ENCODE measurements at places on chromosomes 2 and 18.

DNA sequence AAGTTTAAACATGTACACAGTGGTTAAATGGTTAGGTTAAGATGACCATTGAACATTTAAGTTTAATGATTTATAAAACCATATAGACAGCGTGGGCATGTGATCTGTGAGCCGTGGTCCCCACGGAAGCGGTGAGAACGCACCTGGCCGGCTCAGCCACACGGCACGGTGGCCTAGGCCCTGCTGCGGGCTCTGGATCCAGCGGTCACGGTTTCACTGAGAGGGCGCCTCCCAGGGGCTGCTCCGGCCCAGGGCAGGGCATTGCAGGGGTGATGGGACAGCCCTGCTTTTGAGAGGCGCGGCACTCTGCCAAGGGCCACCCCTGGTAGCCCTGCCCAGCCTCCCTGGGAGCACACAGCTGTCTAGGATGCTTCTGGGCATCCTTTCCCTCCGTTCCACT, 124.9 kb downstream of the RGPD3 start:
- no peak for DNase-seq

- no peak for DNase-seq
Measured at GRCh38 chr2:233974530-233975071, 57.4 kb downstream of the TRPM8 start.

- no peak for DNase-seq
Measured at GRCh38 chr2:30455114-30455738, 8.2 kb downstream of the LCLAT1 start.

DNA sequence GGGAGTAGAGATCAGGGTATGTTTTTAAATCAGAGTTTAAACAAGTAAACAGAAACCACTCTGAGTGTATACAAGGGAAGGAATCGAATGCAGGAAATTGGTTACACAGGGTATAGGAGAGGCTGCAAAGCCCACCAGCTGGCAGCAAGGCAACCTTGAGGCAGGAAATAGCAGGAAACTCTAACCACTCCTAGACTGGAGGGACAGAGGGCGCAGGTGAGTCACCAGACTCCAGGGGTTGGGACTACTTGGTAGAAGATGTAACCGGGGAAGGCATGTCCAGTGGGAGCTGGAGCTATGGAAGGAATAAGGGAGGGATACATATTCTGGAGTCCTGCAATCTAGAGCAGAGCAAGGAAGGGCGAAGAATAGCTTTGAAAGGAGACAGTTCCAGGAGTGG, 152.3 kb downstream of the MEIS1 start:
- DNase-seq: no peak

- DNase-seq: no peak
Measured at GRCh38 chr2:200318940-200319435, 12.5 kb downstream of the SPATS2L start.

GRCh38 chr2:105836341-105836740, 91.6 kb downstream of the NCK2 start:
- no peak for DNase-seq

GRCh38 chr2:97736608-97737330, 23.4 kb downstream of the ZAP70 start:
- no peak for DNase-seq

DNA sequence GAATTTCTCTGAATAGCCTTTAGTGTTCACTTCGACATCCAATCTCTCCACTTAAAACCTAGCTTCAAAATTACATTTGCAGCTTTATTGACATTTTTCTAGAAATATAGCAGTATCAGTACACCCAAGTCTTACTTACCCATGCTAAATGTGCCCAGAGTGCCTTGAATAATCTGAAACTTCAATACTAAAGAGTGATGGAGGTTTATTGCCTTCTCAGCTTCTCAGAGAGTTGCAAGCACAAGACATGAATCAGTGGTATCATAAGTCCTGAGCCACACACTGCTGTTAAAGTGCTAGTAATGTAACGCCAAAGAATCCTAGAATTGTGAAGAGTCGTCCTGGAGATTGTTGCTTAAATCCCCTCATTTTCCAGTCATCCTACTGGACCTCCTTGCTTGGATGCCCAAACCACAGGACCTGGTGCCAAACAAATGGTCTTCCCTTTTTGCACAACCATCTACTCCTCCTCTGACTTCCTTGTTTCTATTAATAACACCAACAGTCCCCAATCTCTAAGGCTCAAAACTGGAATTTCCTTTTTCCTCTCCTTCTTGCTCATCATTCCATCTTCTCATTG, 83.2 kb upstream of the SPATS2L start:
- DNase-seq: no peak

DNA sequence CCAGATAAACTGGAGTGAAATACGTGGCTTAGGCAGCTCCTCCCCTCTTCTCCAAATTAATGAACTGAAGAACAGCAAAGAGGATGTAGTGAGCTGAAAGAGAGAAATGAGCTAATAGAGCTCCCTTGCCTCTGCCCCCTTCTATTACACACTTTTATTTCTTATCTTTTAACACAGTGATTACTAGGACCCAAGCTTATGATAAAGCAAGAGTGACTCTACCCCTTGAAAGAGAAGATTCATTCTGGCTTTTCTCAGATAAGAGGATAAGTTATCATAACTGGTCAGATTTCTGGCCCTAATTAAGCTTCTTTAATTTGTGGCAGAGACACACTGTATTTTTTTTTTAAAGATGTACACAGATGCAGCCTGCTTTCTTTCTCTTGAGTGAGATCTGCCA, 102.2 kb downstream of the MSTN start:
- DNase-seq: no peak

- no peak for DNase-seq
Measured at GRCh38 chr2:9274701-9275343, 68.2 kb downstream of the ASAP2 start.

- DNase-seq: no peak
Measured at GRCh38 chr2:60629305-60629662, 75.8 kb upstream of the BCL11A start.

DNA sequence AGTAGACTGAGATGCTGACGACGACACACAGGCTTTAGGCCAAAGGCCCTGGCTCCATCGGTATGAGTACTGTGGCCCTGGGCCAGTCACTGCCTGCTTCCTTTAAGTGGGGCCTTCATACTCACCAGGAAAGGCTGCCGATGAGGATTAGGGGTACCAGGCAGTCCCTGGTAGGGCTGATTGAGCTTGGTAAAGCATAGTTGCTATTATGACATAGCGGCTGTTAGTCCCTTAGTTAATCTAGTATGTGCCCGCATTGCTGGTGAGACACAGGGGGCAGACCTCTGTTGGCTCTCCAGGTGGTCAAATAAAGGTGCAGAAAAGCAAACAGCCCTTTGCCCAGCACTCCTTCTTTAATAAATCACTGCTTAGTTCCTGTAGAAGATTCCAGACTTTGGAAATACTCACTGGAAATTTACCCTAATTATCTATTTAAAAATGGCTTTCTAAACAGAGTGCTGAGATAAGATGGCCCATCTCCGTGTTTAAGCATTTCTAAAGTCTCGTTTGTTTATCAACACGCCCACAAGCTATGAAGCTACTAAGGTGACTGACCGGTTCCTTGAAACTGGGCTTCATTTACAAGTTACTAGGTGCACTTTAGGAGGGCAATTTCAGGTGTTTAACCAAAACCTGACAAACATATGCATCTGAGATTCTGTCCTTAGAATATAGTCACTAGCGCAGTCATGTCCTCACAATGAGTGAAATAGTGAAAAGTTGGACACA, 8.7 kb upstream of the BIN1 start:
- DNase-seq: no peak

- no peak for DNase-seq
Measured at GRCh38 chr2:181318504-181319280, 138.5 kb upstream of the ITGA4 start.

DNA sequence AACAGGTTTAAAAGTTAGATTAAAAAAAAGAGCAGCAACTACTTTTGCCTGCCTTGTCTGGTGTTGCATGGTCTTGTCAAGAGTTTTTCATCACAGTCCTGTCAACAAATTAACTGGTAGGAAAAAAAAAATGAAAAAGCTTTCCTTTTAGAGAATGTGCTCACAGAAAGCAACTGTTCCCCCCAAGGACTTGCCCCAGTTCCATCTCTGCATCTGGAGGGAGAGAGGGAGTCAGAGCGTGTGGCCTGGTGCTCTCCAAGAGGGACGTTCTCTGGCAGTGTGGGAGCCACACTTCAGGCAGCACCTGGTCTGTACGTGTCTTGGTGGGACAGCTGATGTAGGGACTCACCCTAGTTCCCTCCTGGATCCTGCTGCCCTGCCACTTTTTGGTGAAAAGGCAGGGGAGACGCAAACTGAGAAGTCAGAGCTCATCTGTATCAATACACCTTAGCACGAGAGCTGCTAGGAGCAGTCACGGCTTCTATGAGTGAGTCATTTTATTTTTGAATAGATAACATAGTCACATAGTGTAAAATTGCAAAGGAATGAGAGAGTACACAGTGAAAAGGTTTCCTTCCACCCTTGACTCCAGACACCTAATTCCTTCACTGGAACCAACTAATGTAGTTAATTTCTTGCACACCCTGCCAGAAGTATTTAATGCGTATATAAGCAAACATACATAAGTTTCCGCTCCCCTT, 172.5 kb upstream of the MGAT5 start:
- DNase-seq: no peak

DNA sequence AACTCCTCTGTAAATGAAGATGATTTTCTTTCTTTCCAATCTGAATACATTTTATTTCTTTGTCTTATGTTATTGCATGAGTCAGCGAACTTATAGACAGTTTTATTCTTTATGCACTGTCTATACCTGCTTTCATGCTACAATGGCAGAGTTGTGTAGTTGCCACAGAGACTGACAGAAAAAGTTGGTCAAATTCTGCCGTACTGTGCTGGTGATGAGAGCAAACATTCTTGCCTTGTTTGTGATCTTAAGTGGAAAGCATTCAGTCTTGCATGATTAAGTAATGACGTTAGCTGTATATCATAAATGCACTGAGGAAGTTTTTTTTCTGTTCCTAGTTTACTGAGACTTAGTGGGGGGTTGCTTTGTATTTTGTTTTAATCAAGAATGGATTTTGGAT, 32.9 kb downstream of the ZC3H15 start:
- DNase-seq: no peak

GRCh38 chr2:60296219-60296955, 257.1 kb downstream of the BCL11A start:
- no peak for DNase-seq

GRCh38 chr18:62814132-62814759, 98.9 kb downstream of the PHLPP1 start:
- DNase-seq: no peak

DNA sequence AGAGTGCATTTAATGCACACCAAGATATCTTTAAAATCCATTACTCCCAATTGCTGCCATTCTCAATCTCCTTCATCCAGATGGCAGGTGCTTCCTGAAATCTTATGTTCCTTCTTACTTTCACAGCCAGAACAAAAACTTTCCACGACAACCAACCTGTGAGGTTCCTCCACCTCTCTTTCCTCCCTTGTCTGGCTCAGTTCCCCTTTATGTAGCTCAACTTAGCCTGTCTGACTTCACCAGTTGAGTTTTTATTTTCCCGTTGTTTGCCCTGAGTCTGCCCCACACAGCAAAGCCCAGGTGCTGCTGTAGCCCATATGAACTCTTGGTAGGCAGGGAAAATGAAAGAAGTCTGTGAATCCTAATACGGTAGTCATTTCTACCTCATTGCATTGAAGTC, 112.5 kb downstream of the MREG start:
- DNase-seq: no peak

DNA sequence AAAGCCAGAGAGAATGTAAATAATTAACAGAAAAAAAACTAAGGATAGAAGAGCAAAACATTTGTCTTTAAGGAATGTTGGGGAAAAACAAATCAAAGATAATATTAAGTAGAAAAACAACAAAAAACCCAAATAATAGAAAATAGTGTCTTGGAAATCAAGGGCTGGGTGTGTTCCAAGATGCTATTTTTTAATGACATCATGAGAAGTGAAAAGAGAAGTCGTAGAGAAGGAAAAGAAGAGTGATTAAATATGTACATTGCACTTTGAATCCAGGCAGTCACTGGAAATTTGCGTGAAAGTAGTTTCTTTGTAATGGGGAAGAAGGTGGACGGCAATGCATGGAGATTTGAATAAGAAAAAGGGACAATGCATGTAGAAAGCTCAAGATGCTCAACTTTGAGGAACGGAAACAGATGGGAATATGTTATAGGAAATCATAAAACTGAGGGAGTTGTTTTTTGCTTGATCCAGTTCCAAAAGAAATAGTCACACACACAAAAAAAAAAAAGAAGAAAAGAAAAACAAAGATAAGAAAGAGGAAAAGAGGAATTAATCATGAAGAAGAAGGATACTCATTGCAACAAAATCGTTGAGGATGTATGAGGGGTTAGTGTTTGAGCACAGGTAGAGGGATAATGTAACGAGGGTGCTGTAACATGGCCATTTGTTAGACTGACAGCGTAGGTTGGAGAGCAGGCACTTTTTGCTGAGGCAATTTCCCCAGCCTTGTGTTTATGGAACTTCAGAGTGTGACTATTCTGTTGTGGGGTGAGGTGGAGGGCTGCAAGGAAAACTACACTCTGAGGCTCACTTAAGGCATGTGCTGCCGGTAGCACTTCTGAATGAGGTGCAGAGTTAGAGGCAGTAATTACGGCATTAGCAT, 184.1 kb downstream of the CALCRL start:
- no peak for DNase-seq

- DNase-seq: no peak
Measured at GRCh38 chr2:2501454-2502200, 170.6 kb upstream of the MYT1L start.

GRCh38 chr2:18719978-18720775, 130.8 kb upstream of the NT5C1B start:
- no peak for DNase-seq

DNA sequence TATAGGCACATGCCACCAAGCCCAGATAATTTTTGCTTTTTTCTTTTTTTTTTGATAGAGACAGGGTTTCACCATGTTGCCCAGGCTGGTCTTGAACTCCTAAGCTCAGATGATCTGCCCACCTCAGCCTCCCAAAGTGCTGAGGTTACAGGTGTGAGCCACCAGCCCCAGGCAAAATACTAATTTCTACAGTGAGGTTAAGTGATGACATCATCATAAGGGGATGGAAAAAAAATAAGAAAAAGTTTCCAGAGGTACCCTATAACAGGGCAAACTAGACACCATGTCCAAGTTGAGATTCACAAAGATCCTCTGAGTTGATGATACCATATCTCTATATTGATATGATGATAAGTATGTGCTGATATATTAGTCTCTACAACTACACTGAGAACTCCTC, 163.7 kb upstream of the ACVR2A start:
- no peak for DNase-seq

DNA sequence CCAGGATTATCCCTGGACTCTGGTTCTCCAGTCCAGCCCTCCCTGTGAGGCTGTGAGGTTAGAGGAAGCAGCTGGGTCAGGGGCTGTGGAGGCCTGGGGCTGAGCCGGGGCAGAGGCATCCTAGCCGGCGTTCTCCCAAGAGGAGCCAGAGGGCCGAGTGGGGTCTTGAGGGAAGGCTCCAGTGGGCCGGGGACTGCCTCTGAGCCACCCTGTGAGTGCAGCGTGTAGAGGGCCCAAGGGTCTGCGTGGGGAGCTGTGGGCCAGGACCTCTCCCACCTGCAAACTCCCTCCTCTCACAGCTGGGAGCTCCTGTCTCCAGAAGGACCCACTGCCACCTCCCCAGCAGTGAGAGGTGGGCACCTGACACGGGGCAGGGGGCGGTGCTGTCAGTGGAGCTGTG, 41.0 kb downstream of the GLI2 start:
- no peak for DNase-seq
